ENCODE measurements at places on chromosomes 12 and 14. TPM values are rescaled to one million over a fixed set of nuclear protein-coding genes. Genes with fewer than 3 reads are reported as not detected.

SIX6 gene
- total RNA-seq: not detected

LRTM2 gene
- not detected for total RNA-seq

KCNC2 gene
- not detected for total RNA-seq

ACSM4 gene
- total RNA-seq: not detected

ERP27 gene
- total RNA-seq: 122 TPM

Data from ureter (tissue), 1 donor.